ENCODE measurements at places on chromosomes 16 and 17.

DNA sequence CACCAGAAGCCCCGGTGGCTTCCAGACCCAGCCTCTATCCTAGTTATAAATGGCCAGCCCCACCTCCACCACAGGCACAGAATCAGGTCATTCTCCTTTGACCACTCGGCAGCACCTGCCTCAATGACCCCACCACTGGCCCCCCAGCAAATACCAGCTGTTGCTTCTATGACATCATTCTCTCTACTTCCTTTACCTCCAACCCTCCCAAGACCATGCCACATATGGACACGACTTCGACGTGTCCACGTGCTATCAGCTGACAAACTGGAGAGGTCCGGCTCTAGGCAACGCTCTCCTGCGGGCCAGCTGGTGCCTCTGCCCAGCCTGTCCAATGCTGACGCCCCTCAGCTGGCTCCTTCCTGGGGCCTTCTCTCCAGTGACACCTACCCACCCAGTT lies 5.9 kb downstream of the ALYREF start:
- peaks cover 13% of the 10 kb centered on the region for H3K4me1 ChIP-seq
- H3K27ac ChIP-seq, result no peak overlapping the region
- H3K27me3 ChIP-seq, result no peaks in the 10 kb centered on the region
- H3K36me3 ChIP-seq, result peaks cover 87% of the 10 kb centered on the region

GRCh38 chr17:3915995-3916696 lies at the start of gene P2RX1:
TSS of gene P2RX1 (minus strand) at chr17:3916465. CDS start at chr17:3916225, 240 bp downstream.
- H3K4me3 ChIP-seq, result peak within 1 kb of the TSS; percentile 37
- peaks cover 38% of the 10 kb centered on the region for H3K4me1 ChIP-seq

GRCh38 chr17:12727881-12728280 lies 61.4 kb upstream of the ARHGAP44 start:
- H3K27ac ChIP-seq, result no peak overlapping the region
- H3K36me3 ChIP-seq, result no peaks in the 10 kb centered on the region
- peaks cover 15% of the 10 kb centered on the region for H3K4me1 ChIP-seq

DNA sequence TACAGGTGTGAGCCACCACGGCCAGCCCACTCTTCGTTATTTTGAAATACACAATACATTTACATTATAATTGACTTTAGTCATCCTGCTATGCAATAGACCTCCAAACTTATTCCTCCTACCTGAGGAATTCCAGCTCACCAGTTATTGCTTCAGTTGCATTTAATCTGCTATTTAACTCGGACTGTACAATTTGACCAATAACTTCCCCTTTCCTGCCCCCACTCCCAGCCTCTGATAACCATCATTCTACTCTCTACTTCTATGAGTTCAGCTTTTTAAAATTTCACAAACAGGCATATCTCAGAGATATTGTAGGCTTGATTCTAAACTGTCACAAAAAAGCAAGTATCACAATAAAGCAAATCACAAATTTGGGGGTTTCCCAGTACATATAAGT lies 157.0 kb downstream of the COPRS start:
- H3K27me3 ChIP-seq, result no peaks in the 10 kb centered on the region
- H3K4me1 ChIP-seq, result no peaks in the 10 kb centered on the region
- DNase-seq, result no peak
- H3K4me3 ChIP-seq, result no peak overlapping the region

DNA sequence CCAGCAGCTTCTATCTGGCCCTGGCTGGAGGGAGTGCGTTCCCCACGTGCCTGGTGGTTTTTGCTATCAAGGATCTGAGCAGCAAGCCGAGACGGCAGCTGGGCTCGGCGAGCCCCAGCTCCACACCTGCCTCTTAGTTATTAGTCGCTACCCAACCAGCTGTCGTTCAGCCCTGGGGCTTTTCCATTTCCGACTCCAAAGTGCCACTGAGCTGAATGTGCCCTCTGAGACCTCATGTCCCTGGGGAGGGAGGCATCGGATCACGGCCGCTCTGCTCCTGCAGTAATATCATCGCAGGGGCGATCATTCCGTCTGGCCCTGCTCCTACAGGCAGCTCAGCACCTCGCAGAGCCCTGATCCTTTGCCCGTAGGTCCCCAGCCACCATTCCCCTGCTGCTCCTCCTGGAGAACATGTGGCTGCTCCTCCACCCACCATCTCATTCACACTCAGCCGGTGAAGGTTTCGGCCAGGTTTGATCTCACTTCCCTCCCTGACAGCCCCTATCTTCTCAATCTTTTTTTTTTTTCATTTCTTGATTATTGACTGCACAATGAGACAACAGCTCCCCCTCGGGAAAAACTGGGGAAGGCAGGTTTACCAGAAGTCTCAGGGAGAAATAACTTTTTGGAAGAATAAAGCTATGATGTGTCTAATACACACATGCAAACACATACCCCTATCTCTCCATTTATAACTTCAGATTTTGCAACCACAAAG lies 86.7 kb downstream of the ZFHX3 start:
- no peaks in the 10 kb centered on the region for H3K27me3 ChIP-seq
- H3K4me3 ChIP-seq, result no peak overlapping the region
- peaks cover 23% of the 10 kb centered on the region for H3K36me3 ChIP-seq
- no peak for DNase-seq
- no peak overlapping the region for H3K27ac ChIP-seq
- H3K4me1 ChIP-seq, result no peaks in the 10 kb centered on the region

DNA sequence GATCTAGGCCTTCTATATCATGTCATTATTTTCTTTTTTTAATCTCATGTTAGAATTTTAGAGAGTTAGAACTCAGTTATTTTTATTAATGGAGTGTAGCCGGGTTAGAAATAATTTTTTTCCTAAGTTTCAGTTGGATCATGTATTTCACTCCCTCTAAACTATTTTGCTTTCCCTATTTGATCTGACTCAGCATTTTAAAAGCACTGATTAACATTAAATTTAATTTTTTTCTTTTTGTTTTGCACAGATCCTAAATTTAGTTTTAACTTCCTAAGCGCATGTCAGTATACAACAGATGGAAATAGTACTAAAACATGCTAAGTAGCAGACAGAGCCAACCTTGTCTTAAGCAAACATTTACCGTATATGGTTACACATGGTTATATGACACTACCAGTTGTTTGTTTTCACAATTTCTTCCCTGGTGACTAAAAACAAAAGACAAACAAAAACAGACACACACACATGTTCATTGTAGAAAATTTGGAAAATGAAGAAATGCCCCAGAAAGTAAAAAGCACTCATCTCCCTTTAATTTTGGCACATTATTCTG lies 33.6 kb upstream of the RAB11FIP4 start:
- H3K27me3 ChIP-seq, result no peaks in the 10 kb centered on the region
- H3K4me3 ChIP-seq, result no peak overlapping the region
- DNase-seq, result no peak
- H3K4me1 ChIP-seq, result no peaks in the 10 kb centered on the region
- H3K27ac ChIP-seq, result no peak overlapping the region

- H3K27me3 ChIP-seq, result no peaks in the 10 kb centered on the region
- H3K4me3 ChIP-seq, result no peak overlapping the region
- H3K27ac ChIP-seq, result peak overlapping the region; percentile 75
- no peak for DNase-seq
- no peaks in the 10 kb centered on the region for H3K36me3 ChIP-seq
- H3K4me1 ChIP-seq, result peaks cover 26% of the 10 kb centered on the region
Measured at GRCh38 chr17:32502710-32503109, 15.9 kb downstream of the CDK5R1 start.

DNA sequence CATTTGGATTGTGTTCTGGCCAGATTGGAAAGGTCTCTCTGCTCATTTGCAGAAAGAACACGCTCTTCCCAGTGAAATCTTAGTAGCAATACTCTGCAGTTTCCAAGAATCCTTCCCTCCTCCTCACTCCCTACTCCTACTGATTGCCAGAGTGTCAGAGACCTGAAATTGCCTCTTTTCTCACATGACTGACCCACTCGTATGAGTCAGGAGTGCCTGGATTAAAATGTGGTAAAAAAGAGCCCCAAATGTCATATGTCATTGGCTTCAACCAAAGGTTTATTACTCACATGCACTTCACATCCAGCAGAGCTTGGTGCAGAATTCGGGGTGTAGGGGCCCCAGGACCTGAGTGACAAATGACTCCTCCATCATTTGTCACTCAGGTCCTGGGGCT lies 39.7 kb upstream of the IRX3 start:
- H3K4me1 ChIP-seq, result peaks cover 11% of the 10 kb centered on the region
- H3K36me3 ChIP-seq, result no peaks in the 10 kb centered on the region
- no peak overlapping the region for H3K27ac ChIP-seq
- DNase-seq, result no peak

DNA sequence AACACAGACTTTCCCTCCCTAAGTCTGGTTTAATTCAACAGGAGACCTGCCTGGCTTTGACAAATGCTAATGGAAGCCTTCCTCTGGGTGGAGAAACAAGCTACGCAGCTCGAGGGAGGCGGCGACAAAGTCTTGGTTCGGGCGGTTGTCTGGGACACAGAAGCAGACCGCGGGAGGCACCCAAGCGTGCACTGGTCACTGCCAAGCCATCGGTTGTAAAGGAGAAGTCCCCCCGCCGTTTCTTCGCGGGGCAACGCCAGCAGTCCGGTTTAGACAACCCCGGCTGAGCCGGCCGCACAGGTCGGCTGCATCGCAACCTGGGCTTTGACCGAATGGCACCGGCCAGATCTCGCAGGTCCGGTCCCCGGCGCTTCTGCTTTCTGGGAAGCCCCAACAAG lies 586 bp downstream of the GLYR1 start:
- peaks cover 49% of the 10 kb centered on the region for H3K4me1 ChIP-seq
- H3K27ac ChIP-seq, result peak overlapping the region; percentile 97
- peaks cover 37% of the 10 kb centered on the region for H3K36me3 ChIP-seq
- no peaks in the 10 kb centered on the region for H3K27me3 ChIP-seq

- peaks cover 41% of the 10 kb centered on the region for H3K4me1 ChIP-seq
- H3K4me3 ChIP-seq, result peak overlapping the region; percentile 97
- DNase-seq, result peak; percentile 70
- H3K27ac ChIP-seq, result peak overlapping the region; percentile 96
- peaks cover 24% of the 10 kb centered on the region for H3K36me3 ChIP-seq
Measured at GRCh38 chr17:44220213-44221083, 973 bp upstream of the UBTF start.

GRCh38 chr17:44647736-44648135 lies 8.5 kb upstream of the MEIOC start:
- no peak overlapping the region for H3K27ac ChIP-seq
- H3K4me1 ChIP-seq, result no peaks in the 10 kb centered on the region
- no peaks in the 10 kb centered on the region for H3K36me3 ChIP-seq
- no peak for DNase-seq
- H3K27me3 ChIP-seq, result peaks cover 6% of the 10 kb centered on the region

DNA sequence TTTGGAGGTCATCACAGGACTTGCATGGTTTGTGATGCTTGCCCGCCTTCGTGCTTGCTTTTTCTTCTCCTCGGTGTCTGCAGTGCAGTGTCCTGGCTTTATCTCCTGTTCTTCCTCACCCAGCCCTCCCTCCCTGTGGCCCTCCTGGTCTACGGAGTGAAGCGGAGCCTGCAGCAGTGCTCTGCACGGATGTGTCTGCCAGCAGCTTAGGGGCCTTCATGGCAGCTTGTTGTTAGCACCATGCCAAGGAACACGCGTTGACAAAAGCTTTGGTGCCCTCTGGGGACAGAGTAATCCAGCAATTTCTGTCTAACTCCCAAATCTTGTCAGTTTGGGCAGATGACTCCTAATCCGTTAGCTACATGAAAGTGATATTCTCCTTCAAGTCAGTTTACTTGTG lies 9.9 kb downstream of the DHODH start:
- no peaks in the 10 kb centered on the region for H3K27me3 ChIP-seq
- peaks cover 33% of the 10 kb centered on the region for H3K4me1 ChIP-seq
- H3K36me3 ChIP-seq, result peaks cover 39% of the 10 kb centered on the region
- H3K27ac ChIP-seq, result peak overlapping the region; percentile 74
- no peak for DNase-seq

DNA sequence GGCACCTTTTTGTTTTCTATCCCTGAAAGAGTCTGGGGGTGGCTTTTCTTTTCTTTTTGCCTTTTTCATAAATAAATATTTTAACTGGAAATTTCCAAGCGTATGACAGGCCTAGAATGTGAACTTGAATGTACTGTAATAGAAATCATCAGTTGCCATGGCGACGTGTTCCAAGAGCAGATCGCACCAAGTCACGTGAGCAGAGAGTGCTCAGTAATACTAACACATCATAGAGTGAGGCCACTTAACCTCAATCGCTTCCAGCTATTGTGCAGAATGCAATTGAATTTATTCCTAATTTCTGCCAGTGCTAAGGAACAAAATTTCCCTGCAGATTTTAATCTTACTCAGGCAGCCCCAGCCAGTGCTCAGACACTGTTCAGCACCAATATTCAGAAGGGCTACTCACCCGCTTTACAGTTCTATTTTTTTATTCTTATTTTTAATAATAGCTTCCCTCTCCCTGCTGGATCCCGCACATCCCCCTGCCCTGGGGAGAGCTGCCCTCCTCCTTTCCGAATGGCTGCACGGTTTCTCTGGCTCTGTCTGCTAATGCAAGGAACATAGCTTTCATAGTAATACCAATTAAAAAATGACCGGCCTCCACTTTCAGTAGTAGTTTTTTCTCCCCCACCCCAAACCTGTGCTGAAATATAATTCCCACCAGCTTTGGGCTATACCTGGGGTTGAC lies 26.2 kb upstream of the PMFBP1 start:
- H3K27ac ChIP-seq, result no peak overlapping the region
- peaks cover 5% of the 10 kb centered on the region for H3K4me1 ChIP-seq
- H3K36me3 ChIP-seq, result no peaks in the 10 kb centered on the region
- peaks cover 3% of the 10 kb centered on the region for H3K27me3 ChIP-seq
- no peak overlapping the region for H3K4me3 ChIP-seq

DNA sequence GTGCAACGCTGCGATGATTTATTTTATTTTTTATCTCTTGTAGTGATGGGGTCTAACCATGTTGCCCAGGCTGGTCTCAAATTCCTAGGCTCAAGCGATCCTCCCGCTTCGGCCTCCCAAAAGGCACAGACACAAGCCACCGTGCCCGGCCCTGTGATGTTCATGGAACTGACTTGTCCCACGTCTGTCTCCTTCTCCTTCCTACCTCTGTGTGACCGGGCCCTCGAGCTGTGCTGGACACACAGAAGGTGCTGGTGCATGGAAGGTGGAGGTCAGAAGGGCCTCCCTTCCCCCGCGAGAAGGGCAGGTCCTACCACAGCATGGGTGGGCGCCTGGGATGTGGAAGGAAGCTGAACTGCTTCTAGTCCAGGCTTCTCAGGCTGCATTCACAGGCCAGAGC lies 88.0 kb downstream of the SEC14L1 start:
- H3K4me1 ChIP-seq, result no peaks in the 10 kb centered on the region
- H3K27ac ChIP-seq, result peak overlapping the region; percentile 82
- peak; percentile 41 for DNase-seq
- H3K4me3 ChIP-seq, result no peak overlapping the region
- no peaks in the 10 kb centered on the region for H3K36me3 ChIP-seq
- no peaks in the 10 kb centered on the region for H3K27me3 ChIP-seq

DNA sequence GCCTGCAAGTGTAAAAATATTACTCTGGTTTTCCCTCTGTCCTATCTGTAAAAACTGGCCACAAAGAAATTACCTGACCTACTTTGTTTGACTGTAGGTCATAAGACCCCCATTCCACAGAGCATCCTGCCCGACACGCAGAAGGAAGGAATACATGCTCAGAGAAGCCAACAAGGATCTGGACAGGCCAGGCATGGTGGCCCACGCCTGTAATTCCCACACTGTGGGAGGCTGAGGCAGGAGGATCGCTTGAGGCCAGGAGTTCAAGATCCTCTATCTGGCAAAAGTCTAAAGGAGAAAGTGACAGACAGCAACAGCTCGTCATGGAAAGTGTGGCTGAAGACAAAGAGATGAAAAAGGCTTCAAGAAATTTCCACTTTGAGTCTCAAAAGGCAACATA lies 78.2 kb upstream of the RNU2-1 start:
- H3K27me3 ChIP-seq, result no peaks in the 10 kb centered on the region
- H3K4me1 ChIP-seq, result no peaks in the 10 kb centered on the region
- no peaks in the 10 kb centered on the region for H3K36me3 ChIP-seq
- no peak overlapping the region for H3K4me3 ChIP-seq
- no peak for DNase-seq
